A549 treated with RU486 at 1 μM for 4 hours (cell line): ENCODE measurements at places on chromosomes 1 and 21. TPM values are rescaled to one million over a fixed set of nuclear protein-coding genes. Genes with fewer than 3 reads are reported as not detected.

The TMEM51 gene
- 35.3 to 44.2 TPM (median 41.6 TPM) in 5 replicates for total RNA-seq

The C1orf198 gene
- total RNA-seq: 13.9 to 19.8 TPM (median 18.4 TPM) in 5 replicates

The SERTAD4 gene
- total RNA-seq: 0.63 to 1.5 TPM (median 0.89 TPM) in 5 replicates

The LY9 gene
- 0.06 to 0.29 TPM (median 0.13 TPM) in 5 replicates for total RNA-seq

The PCAT6 gene
- 2.8 to 4.5 TPM (median 3.1 TPM) in 5 replicates for total RNA-seq

The DIO1 gene
- not detected in 5 replicates for total RNA-seq

The CFHR2 gene
- not detected in 5 replicates for total RNA-seq

The PLK3 gene
- total RNA-seq: 12.3 to 19.5 TPM (median 17.5 TPM) in 5 replicates

The MYOG gene
- not detected in 5 replicates for total RNA-seq

The ATP1A4 gene
- not detected in 5 replicates for total RNA-seq

The CD1C gene
- total RNA-seq: not detected in 5 replicates

The ANKRD65 gene
- not detected in 5 replicates for total RNA-seq

The OPRD1 gene
- 0.02 to 0.14 TPM (median 0.03 TPM) in 5 replicates for total RNA-seq

The CATSPER4 gene
- total RNA-seq: not detected in 5 replicates

The ISG15 gene
- 16.4 to 26.6 TPM (median 23.7 TPM) in 5 replicates for total RNA-seq
